ENCODE measurements at places on chromosomes 11 and 22. TPM values are rescaled to one million over a fixed set of nuclear protein-coding genes. Genes with fewer than 3 reads are reported as not detected.

GRCh38 chr11:67539550-67539949 is 16.3 kb upstream of the CABP2 start:
- H3K27me3 ChIP-seq, result no peaks in the 10 kb centered on the region
- H3K4me1 ChIP-seq, result no peaks in the 10 kb centered on the region
- H3K4me3 ChIP-seq, result no peak overlapping the region
- DNase-seq, result no peak

- no peak overlapping the region for H3K4me3 ChIP-seq
- no peaks in the 10 kb centered on the region for H3K4me1 ChIP-seq
- no peak for DNase-seq
- no peak overlapping the region for H3K27ac ChIP-seq
Observed at GRCh38 chr22:24424901-24425775, 2.3 kb upstream of the ADORA2A start.

OR52E8 gene
- not detected for total RNA-seq

DNA sequence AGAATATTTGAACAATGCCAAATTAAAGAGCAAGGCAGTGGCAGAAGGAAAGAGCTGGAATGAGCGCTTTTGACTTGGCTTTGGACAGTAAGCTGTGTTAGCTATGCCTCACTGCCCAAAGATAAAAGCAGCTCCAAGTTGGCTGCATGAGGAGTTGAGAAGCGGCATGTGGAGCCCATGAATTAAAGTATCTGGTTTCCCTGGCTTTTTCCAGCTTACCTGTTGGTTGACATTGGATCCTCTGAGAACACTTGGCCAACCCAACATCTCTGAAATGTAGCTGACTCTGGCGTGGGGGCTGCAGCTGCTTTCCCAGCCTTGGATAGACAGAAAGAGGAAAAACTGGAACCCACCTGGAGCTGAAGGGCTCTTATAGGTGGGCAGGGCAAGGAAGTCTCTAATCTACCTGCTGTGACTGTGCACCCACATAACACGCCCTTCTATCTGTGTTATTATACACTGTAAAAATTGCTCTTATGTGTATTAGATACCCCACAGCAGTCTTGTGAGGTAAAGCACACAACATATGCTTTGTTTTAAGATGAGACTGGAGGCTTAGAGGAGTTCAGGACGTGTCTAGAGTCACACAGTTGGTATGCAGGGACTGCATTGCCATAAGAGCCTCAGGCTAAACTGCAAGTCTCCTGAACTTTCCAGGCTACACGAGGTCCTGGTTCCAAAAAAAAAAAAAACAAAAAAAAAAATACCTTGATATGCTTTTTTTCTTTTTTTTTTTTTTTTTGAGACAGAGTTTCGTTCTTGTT is 5.8 kb downstream of the UBASH3B start:
- no peak overlapping the region for H3K27ac ChIP-seq
- DNase-seq, result no peak
- peaks cover 75% of the 10 kb centered on the region for H3K27me3 ChIP-seq
- H3K36me3 ChIP-seq, result no peaks in the 10 kb centered on the region
- H3K4me1 ChIP-seq, result peaks cover 7% of the 10 kb centered on the region

DNA sequence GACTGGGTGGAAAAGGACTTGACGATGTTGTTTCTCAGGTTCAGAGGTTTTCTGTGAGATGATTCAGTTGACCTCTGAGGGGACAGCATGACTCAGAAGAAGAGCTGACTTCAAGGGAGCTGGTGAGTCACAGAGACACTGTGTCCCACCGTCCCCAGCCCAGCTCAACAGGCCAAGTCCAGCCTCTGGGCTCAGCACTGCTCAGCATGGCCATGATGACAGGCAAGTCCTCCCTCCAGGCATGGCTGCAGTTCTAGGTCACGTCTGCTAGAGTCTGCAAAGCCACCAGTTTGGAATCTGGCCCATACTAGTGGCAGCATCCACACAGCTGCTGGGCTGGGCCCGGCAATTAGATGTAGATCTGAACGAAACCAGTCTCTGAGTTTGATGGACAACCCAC is 12.9 kb downstream of the TRIM29 start:
- no peak overlapping the region for H3K4me3 ChIP-seq
- H3K27ac ChIP-seq, result no peak overlapping the region
- H3K36me3 ChIP-seq, result no peaks in the 10 kb centered on the region
- H3K4me1 ChIP-seq, result no peaks in the 10 kb centered on the region
- no peak for DNase-seq

- H3K36me3 ChIP-seq, result no peaks in the 10 kb centered on the region
- H3K4me3 ChIP-seq, result no peak overlapping the region
- no peak overlapping the region for H3K27ac ChIP-seq
- H3K27me3 ChIP-seq, result peaks cover 10% of the 10 kb centered on the region
- no peak for DNase-seq
- H3K4me1 ChIP-seq, result peaks cover 22% of the 10 kb centered on the region
Observed at GRCh38 chr22:43320943-43321900, 21.9 kb downstream of the SCUBE1 start.

SELENOO gene
- total RNA-seq, result 22.2 TPM

- H3K36me3 ChIP-seq, result peaks cover 18% of the 10 kb centered on the region
- no peaks in the 10 kb centered on the region for H3K27me3 ChIP-seq
- no peak overlapping the region for H3K27ac ChIP-seq
- no peak for DNase-seq
- H3K4me3 ChIP-seq, result no peak overlapping the region
- no peaks in the 10 kb centered on the region for H3K4me1 ChIP-seq
Observed at GRCh38 chr22:19097518-19097917, 24.7 kb downstream of the DGCR2 start.

GRCh38 chr22:47064016-47064415 is 301.6 kb downstream of the TBC1D22A start:
- H3K27ac ChIP-seq, result no peak overlapping the region
- no peaks in the 10 kb centered on the region for H3K36me3 ChIP-seq
- no peak overlapping the region for H3K4me3 ChIP-seq
- H3K27me3 ChIP-seq, result no peaks in the 10 kb centered on the region
- no peak for DNase-seq

SLC15A3 gene
- 1.4 TPM for total RNA-seq

DNA sequence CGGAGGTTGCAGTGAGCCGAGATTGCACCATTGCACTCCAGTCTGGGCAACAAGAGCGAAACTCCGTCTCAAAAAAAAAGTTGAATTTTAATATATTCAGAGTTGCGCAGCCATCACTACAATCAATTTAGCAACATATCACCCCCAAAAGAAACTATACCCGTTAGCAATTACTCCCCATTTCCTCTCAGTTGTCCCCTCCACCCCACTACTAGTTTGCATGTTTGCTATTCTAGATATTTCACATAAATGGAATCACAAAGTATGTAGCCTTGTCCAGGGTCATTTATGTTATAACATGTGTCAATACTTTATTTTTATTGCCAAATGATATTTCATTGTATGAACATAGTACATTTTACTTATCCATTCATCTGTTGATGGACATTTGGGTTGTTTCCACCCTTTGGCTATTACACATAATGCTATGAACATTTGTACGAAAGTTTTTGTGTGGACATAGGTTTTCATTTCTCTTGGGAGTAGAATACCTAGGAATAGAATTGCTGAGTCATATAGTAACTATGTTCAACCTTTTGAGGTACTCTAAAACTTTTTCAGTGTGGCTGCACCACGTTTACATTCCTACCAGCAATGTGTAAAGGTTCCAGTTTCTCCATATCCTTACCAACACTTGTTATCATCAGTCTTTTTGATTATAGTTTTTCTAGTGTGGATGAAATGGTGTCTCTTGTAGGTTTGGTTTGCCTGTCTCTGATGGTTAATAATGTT is 2.2 kb downstream of the ZNF143 start:
- peak overlapping the region; percentile 28 for H3K4me3 ChIP-seq
- H3K27me3 ChIP-seq, result no peaks in the 10 kb centered on the region
- no peak for DNase-seq
- no peaks in the 10 kb centered on the region for H3K36me3 ChIP-seq
- H3K27ac ChIP-seq, result no peak overlapping the region
- no peaks in the 10 kb centered on the region for H3K4me1 ChIP-seq

C11orf97 gene
- total RNA-seq, result not detected

- peaks cover 16% of the 10 kb centered on the region for H3K4me1 ChIP-seq
- no peak for DNase-seq
- H3K27ac ChIP-seq, result no peak overlapping the region
- peaks cover 8% of the 10 kb centered on the region for H3K27me3 ChIP-seq
- H3K36me3 ChIP-seq, result no peaks in the 10 kb centered on the region
- no peak overlapping the region for H3K4me3 ChIP-seq
Observed at GRCh38 chr11:115122274-115122673, 381.9 kb downstream of the CADM1 start.

- no peak overlapping the region for H3K4me3 ChIP-seq
- no peaks in the 10 kb centered on the region for H3K27me3 ChIP-seq
- H3K4me1 ChIP-seq, result no peaks in the 10 kb centered on the region
- no peak overlapping the region for H3K27ac ChIP-seq
- no peak for DNase-seq
- H3K36me3 ChIP-seq, result peaks cover 28% of the 10 kb centered on the region
Observed at GRCh38 chr11:64858467-64859263, 14.2 kb upstream of the CDC42BPG start.

DNA sequence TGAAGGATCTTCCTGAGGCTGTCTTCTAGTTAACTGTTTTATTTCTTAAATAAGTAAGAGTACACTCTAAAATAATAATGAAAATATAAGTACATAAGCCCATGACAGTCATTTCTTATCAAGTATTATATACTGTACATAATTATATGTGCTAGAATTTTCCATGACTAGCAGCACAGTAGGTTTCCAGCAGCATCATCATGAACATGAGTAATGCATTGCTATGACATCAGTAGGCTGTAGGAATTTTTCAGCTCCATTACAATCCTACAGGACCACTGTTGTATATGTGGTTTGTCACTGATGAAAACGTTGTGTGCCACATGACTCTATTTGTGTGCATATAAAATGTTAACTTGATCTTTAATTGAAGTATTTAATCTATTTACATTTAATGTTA is 22.0 kb downstream of the ZNF202 start:
- DNase-seq, result no peak
- H3K36me3 ChIP-seq, result peaks cover 14% of the 10 kb centered on the region
- H3K4me3 ChIP-seq, result no peak overlapping the region
- H3K27me3 ChIP-seq, result no peaks in the 10 kb centered on the region

- H3K4me1 ChIP-seq, result no peaks in the 10 kb centered on the region
- no peaks in the 10 kb centered on the region for H3K27me3 ChIP-seq
- no peak for DNase-seq
- no peak overlapping the region for H3K27ac ChIP-seq
Observed at GRCh38 chr22:21585389-21585788, 17.9 kb downstream of the UBE2L3 start.

- no peak overlapping the region for H3K4me3 ChIP-seq
- H3K36me3 ChIP-seq, result no peaks in the 10 kb centered on the region
- peaks cover 10% of the 10 kb centered on the region for H3K4me1 ChIP-seq
- DNase-seq, result no peak
- no peak overlapping the region for H3K27ac ChIP-seq
Observed at GRCh38 chr11:35520376-35520775, 5.0 kb downstream of the PAMR1 start.

- no peak overlapping the region for H3K27ac ChIP-seq
- no peaks in the 10 kb centered on the region for H3K36me3 ChIP-seq
- H3K4me1 ChIP-seq, result no peaks in the 10 kb centered on the region
- no peaks in the 10 kb centered on the region for H3K27me3 ChIP-seq
- no peak overlapping the region for H3K4me3 ChIP-seq
Observed at GRCh38 chr22:30043161-30043560, 37.1 kb upstream of the HORMAD2 start.

GRCh38 chr22:34017205-34017604 is 96.9 kb upstream of the LARGE1 start:
- no peak for DNase-seq
- no peak overlapping the region for H3K4me3 ChIP-seq
- no peaks in the 10 kb centered on the region for H3K36me3 ChIP-seq
- H3K4me1 ChIP-seq, result no peaks in the 10 kb centered on the region

DNA sequence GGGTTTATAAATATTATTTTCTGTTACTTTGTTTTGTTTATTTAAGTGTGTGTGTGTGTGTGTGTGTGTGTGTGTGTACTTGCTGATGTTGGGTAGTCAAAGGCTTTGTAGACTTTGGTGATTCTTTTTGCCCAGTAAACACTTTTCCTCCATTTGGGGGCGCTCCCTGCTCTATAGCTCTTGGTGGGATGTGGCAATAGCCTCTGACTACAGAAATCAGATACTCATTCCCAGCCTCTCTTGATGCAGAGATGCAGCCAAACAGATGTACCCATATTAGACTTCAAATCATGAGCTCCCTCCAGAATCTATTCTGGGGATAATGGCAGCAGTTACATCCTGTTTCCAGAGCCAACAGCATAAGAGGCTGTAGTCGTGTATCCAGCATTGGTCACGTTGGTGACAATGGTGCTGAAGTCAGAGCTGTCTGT is 33.4 kb upstream of the APOL5 start:
- H3K36me3 ChIP-seq, result no peaks in the 10 kb centered on the region
- H3K4me3 ChIP-seq, result no peak overlapping the region
- DNase-seq, result peak; percentile 75
- no peaks in the 10 kb centered on the region for H3K27me3 ChIP-seq
- no peaks in the 10 kb centered on the region for H3K4me1 ChIP-seq

NXPE4 gene
- not detected for total RNA-seq

- H3K27me3 ChIP-seq, result no peaks in the 10 kb centered on the region
- H3K27ac ChIP-seq, result no peak overlapping the region
- H3K4me1 ChIP-seq, result no peaks in the 10 kb centered on the region
- H3K4me3 ChIP-seq, result no peak overlapping the region
Observed at GRCh38 chr11:69563946-69564775, 76.8 kb upstream of the CCND1 start.

DNA sequence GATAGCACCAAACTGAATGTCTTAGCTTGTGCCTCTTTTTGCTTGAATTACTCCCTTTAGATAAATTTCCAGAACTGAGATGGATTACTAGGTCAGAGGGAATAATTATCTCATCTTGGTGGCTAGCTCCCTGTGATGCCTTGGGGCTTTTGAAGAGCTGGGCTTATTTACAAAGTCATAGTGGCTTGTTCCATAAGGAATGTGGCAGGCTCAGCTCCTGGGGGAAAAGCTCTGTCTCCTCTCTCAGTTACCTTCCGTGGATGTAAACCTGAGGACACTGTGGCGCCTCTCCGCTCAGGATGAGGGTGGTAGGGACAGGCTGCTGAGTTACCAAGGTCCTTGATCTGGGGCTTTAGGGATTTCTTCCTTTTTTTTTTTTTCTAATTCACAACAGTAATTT is 121.7 kb downstream of the PARVA start:
- DNase-seq, result no peak
- peaks cover 19% of the 10 kb centered on the region for H3K36me3 ChIP-seq
- no peaks in the 10 kb centered on the region for H3K27me3 ChIP-seq
- H3K4me3 ChIP-seq, result no peak overlapping the region

Data from endodermal cell (in vitro differentiated cells).